ENCODE measurements at places on chromosomes 11 and 22.

DNA sequence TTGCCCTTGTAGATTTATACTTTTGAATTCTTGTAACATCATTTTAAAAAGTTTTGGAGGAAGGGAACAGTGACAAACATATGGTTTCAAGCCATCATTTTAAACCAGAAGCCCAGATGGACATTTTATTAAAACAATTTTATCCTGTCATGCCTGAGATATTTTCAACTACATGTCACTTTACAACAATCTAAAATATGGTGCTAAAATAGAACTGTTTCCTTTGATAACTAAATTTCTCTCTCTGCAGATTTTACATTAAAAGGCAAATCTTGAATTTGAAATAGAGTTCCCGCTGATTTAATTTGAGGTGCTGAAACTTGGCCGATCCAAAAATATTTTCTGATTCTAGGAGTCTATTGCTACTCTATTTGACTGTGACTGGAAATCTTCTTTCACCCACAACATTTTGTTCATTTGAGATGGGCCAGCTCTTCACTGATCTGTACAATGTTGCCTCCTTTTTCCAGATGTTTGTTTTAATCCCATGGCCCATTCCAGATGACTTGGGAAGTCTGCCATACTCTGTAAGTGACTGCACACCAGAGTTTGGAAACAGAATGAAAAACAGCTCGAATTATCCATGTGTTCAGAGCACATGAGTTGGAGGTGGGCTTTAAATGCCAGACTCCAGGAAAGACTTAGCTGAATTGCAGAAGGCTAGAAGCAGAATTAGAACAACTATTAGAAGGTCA lies 402.5 kb downstream of the TMEM135 start:
- no peak for DNase-seq

- no peak for DNase-seq
These were observed 14.1 kb downstream of the KBTBD3 start for GRCh38 chr11:106063009-106063408.

DNA sequence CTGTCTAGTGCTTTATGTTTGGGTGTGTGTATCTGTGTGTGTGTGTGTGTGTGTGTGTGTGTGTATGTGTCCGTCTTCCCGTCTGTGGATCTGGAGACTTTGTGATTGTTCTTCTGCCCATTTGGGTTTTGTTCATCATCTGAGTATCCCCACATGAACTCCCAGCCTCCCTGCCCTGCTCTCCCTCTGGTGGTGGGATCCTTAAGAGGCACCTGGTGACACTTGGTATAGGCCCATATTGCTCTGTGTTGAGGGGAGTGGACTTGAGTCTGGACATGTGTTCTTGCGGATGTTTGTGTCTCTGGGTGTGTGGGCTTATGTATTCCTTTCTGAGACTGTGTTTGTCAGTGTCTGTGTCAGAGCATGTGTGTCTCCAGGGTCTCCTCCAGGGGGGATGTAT lies 15.3 kb downstream of the RCOR2 start:
- no peak for DNase-seq

GRCh38 chr11:67295846-67296245 lies 6.7 kb downstream of the ANKRD13D start:
- no peak for DNase-seq

All from stimulated activated CD4-positive, alpha-beta T cell treated with anti-CD3 and anti-CD28 coated beads, TNF-alpha, amount 100 ng/mL, for 1 hour (primary cell).